ENCODE measurements at places on chromosomes 13 and 19.

- DNase-seq = no peak
Measured at GRCh38 chr19:41321600-41322270, 11.8 kb downstream of the CCDC97 start.

GRCh38 chr19:29568036-29569025 lies 37.8 kb upstream of the POP4 start:
- no peak for DNase-seq

GRCh38 chr19:28242317-28242927 lies 970.5 kb downstream of the UQCRFS1 start:
- DNase-seq = no peak

DNA sequence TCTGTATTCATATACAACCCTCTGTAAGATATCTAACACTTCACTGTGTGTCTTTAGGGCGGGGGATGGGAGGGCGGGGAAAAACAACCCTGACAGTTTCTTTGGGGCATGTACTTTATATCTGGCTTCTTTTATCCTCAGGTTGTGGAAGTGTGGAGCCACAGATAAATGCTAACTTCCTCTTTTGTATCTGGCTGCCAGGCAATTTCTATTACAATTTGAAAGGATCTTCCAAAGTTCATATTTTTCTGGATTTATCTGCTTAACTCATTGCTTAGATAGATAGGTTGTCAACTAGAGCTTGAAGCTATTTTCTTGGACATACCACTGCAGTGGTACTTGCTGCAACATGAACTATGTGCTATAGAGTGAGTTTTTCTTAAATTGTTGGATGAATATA lies 393.0 kb downstream of the LMO7 start:
- DNase-seq = no peak

- no peak for DNase-seq
Measured at GRCh38 chr13:21894091-21894490, 223.2 kb downstream of the FGF9 start.

GRCh38 chr13:114106526-114106925 lies 25.9 kb downstream of the RASA3 start:
- no peak for DNase-seq

DNA sequence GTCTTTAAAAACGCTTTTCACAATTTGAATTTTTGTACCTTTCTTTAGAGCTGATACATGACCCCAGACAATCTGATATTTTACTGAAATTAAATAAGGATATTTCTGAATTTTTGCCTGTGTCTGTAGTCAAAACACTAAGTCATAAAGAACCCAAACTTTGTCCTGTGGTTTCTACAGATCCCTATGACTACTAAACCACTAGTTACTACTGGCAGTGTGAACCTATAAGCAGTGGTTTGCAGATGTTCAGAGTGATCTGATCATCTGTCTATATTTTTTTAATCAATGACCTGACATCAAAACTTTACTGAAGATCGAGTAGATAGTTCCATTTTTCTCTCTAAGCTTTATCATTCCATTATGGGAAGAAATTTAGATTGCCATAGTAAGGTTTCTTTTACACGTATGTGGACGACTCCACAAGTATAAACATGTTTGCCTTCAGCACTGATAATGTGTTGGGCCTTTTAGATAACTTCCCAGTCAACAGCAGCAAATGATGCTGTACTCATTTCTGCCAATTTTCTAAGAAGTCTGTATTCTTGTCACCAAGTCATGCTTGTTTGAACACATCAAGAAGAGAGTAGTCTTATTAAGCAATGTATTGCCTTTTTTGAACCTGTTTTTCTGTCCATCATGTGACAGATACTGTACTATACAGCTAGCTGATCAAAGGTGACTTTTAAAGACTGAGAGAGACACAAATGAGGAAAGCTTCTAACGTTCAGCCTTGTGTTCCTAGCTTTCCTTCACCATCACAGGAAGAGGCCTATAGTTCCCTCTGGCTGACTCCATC lies 21.8 kb downstream of the POLR1D start:
- no peak for DNase-seq

- DNase-seq = no peak
Measured at GRCh38 chr13:73417012-73417615, 358.3 kb downstream of the KLF5 start.
